Activated T-helper 1 cell treated with anti-CD3 and anti-CD28 coated beads, Interleukin-2, amount 50 U/mL, for 16 hours (primary cell): ENCODE measurements at places on chromosomes 7 and 10.

GRCh38 chr7:113657603-113658002 is 261.2 kb downstream of the PPP1R3A start:
- DNase-seq: no peak

GRCh38 chr10:64537112-64537511 is 1015.9 kb downstream of the REEP3 start:
- DNase-seq: no peak

DNA sequence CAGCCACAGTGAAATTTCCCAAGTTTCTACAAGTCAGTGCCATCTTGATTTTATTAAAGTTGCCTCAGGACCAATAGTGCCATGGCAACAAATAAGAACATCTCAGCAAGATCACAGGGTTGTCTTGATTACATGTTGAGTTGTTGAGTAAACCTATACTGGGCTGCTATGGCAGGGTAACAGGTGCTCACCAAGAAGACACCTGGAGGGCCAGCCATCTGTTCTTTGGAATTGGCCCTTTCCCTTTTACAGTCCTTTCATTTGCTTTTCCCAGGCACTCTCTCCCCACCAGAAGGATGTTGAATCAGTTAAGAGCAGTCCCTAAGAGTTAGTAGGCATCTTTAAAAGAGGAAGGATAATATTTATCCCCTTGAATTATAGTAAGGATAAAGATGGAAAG is 582.0 kb downstream of the TNS3 start:
- DNase-seq: no peak

- DNase-seq: no peak
Observed at GRCh38 chr7:141880960-141881359, 35.2 kb upstream of the OR9A4 start.

- no peak for DNase-seq
Observed at GRCh38 chr7:10973942-10974911, 555 bp downstream of the PHF14 start.

DNA sequence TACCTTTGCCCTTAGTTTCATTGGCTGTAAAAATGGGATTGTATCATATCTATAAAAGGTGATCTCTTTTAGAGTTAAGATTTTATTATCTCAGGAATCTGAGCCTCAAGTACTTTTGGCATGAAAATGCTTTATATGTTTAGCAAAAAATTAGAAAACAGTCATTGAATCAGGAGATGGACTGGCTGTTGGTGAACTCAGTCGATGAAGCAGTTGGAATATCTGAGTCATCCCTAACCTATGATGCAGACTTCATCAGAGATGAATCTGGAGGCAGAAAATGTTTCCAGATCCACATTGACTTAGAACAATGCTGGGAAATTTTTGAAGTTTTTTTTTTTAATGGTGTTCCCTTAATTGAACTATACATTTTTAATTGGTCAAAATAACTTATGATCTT is 228.5 kb downstream of the SLC25A13 start:
- DNase-seq: no peak

- DNase-seq: no peak
Observed at GRCh38 chr10:105001269-105001668, 360.2 kb downstream of the SORCS3 start.
